ENCODE measurements at places on chromosomes 11 and 22.

GRCh38 chr22:24413736-24414385 lies 13.5 kb upstream of the ADORA2A start:
- no peak for DNase-seq

DNA sequence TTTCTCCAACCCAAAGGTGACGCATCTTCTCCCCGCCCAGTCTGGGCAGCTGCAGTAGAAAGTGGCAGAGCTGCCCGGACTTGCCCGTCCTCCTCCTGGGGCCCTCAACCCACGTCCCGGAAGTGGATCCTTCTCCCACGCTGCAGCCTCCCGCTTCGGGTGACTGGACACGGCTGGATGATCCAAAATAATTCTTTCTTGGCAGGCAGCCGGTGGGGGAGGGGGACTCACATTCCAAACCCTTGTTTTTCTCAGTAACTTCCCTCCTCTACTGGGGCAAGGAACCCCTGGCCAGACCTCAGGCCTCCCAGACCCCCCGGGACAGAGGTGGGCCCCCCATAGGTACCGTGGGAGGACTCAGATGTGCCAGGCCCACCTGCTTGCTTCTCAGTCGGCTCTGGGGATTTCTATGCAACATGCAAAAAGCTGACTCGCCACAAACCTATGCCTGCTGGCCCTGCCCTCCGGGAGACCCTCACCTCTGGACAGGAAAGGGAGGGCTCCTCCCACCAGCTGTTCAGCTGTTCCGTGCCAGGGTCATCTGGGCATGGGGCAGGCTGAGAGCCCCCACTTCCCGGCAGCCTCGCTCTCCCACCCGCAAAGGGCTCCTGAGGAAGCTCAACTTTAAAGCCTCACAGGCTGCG lies 1.4 kb downstream of the PLXNB2 start:
- peak; percentile 92 for DNase-seq

- DNase-seq = no peak
Observed at GRCh38 chr11:67381244-67381972, 8.0 kb upstream of the CLCF1 start.

DNA sequence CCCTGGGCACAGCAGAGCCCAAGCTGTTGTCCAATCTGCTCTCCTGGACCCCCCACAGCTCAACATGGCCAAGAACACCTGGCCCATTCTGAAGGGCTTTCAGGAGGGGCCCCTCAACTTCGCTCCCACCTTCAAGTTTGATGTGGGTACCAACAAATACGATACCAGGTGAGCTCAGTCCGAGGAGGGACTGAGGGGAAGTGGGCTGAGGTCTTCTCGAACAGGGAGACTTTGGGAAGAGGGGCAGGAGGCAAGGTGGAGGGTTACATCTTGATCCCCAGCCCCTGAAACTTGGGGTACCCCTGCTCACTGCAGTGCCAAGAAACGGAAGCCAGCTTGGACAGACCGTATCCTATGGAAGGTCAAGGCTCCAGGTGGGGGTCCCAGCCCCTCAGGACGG lies 5.4 kb downstream of the INPP5J start:
- DNase-seq = no peak

DNA sequence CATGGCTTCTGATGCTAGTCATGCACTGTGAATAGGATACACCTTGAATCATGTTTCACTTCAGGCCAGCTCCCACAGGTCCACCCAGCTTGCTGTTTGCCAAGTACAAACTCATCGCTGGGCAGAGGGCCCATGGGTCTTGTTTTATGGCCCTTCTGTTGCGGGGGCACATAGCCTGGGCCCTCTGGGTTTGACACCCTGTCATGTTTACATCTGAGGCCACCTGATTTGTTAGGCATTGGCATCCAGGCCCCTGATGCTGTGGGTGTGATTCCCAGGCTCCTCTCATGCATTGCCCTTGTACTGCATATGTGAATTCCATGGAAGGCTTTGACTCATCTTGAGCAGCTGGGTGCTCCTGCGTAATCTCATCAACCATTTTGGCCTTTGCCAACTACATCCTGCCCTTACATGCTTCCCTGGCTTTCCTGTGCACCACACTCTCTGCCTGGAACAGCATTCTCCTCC lies 32.6 kb downstream of the PPFIBP2 start:
- no peak for DNase-seq

GRCh38 chr22:44440224-44441160 lies 57.5 kb downstream of the RTL6 start:
- DNase-seq = no peak

DNA sequence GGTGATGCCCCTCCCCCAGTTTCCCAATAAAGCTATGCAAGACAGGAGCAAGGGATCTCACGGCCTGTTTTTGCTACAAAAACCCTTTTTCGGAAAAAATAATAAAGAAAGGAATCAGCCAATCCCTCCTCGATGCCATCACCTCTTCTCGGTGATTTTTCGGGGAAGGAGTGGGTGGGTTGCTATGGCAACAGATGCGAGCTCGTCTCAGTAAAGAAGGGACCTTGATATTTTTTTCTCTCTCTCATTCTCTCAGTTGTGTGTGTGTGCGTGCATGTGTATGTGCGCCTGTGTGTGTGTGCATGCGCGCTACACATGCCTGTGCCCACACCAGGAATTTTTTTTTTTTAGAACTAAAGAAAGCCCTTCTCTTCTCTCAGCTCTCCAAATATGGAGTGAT lies 3.8 kb upstream of the NPAS4 start:
- no peak for DNase-seq

DNA sequence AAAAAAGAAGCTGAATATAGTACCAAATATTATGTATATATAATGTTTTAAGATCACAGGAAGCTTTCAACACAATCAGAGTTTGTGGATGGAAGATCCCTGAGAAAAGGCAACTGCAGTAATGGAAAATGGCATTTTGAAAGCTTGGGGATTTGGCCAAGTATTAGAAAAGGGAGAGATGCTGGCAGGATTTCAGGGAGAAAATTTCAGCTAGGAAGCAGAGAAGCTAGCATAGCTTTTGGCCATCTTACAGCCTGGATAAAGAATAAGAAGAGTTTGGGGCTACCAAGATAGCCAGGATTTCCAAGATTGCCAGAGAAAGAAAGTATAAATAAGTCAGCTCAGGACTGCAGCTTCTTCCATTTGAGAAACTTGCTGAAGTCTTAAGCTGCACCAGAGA lies 440.8 kb upstream of the LUZP2 start:
- DNase-seq = no peak

All from right cardiac atrium (tissue), 5 donors.